ENCODE measurements at places on chromosomes 7 and 10. TPM values are rescaled to one million over a fixed set of nuclear protein-coding genes. Genes with fewer than 3 reads are reported as not detected.

GRCh38 chr10:126930131-126930882 lies 25.1 kb downstream of the DOCK1 start:
- DNase-seq, result no peak

DNA sequence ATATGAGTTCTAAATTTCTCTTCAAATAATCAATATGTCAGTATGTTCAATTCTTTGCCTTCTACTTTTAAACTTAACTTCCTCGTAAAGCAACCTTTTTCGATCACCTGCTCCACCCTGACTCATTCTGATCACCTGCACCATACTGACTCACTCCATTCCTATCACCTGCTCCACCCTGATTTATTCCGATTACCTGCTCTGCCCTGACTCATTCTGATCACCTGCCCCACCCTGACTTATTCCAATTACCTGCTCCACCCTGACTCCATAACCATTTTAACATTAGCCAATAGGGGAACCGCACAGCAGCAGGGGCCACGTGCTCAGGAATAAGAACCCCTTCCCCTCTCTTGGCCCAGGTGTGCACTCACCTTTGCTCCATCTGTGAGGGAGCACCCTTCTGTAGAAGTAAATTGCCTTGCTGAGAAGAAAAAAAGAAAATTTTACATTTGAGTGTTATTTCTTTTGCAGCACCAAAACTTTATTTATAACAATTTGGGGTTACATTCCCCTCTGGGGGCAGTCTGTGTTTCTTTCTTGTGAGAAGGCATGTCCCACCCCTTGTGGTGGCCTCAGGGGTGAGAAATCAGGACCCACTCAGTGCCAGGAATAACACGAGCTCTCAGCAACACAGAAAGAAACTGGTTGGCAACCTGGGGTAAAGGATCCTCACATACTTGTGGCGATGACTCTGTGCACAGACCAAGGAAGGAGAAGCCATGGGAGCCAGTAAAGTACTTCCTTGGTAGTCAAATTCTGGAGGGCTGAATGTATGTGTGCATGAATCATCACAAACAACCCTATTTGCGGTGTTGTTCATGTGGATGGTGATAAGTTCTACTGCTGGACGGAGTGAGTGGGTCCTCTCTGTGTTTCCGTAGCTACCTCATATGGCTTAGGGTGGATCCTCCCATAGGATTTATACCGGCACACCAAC lies 29.4 kb upstream of the PPP1R9A start:
- no peak for DNase-seq

GRCh38 chr7:154886591-154886990 lies 116.3 kb downstream of the PAXIP1 start:
- DNase-seq, result no peak

DNA sequence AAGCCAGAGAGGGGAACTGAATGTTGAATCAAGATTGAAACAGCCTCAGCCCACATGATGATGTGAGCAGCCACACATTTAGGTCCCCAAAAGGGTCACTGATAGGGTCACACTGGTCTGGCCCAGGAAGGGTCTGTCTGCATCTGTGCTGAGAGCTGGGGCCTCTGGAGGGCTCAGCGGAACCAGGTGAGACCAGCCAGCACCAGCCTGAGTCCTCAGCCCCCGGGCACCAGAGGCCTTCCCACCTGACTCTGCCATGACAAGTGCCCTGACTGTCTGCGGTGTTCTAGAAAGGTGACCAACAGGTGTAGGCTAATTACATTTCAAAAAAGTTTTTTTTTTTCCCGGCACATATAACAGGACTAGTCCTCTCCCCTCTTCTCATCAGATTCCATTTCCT lies 76.2 kb downstream of the WDR11 start:
- no peak for DNase-seq

The PARD3 gene
- total RNA-seq, result 70.5 TPM

- DNase-seq, result no peak
These were observed 26.3 kb upstream of the HMX3 start for GRCh38 chr10:123109466-123109865.

GRCh38 chr10:69218831-69219230 lies 1.3 kb upstream of the HKDC1 start:
- DNase-seq, result no peak
